HTR-8/SVneo (cell line): ENCODE measurements at places on chromosomes 7 and 10.

DNA sequence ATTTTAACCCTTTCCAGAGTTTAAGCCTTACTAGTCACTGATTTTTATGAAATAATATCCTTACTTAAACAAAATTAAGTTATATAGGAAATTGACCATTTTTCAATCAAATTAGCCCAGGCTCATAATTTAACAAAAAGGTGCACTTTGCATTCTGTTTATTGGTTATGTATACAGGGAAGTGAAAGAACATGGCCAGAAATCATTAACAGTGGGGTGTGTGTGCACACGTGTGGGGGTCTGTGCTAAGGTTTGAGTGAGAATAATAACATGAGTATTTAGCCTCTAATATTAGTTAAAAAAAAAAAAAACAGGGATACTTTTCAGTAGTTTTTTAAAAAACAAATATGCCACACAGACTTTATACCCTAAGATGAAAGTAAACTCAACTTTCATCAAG, 510.5 kb upstream of the PFKP start:
- DNase-seq = no peak

- no peak for DNase-seq
These were observed 46.4 kb upstream of the PLA2G12B start for GRCh38 chr10:73000973-73001372.

DNA sequence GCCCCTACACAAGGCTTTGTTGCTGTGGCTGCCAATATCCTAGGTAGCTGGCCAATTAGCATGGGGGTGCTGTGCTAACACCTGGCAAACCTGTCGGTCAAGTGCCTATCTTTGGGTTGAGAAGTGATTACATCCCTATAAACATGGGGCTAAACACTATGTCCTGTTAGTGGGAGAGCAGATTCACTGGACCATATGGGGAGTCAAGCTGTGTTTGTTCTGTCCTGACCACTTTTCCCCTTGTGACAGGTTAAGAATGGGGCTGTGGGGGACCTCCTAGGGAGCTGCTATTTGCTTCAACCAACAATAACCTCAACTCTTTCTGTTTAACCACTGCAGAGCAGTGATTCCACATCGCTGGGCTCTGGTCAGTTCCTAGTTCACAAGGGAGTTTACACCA, 151.5 kb upstream of the AOAH start:
- no peak for DNase-seq

GRCh38 chr10:52967806-52968795, 195.5 kb upstream of the MBL2 start:
- no peak for DNase-seq

DNA sequence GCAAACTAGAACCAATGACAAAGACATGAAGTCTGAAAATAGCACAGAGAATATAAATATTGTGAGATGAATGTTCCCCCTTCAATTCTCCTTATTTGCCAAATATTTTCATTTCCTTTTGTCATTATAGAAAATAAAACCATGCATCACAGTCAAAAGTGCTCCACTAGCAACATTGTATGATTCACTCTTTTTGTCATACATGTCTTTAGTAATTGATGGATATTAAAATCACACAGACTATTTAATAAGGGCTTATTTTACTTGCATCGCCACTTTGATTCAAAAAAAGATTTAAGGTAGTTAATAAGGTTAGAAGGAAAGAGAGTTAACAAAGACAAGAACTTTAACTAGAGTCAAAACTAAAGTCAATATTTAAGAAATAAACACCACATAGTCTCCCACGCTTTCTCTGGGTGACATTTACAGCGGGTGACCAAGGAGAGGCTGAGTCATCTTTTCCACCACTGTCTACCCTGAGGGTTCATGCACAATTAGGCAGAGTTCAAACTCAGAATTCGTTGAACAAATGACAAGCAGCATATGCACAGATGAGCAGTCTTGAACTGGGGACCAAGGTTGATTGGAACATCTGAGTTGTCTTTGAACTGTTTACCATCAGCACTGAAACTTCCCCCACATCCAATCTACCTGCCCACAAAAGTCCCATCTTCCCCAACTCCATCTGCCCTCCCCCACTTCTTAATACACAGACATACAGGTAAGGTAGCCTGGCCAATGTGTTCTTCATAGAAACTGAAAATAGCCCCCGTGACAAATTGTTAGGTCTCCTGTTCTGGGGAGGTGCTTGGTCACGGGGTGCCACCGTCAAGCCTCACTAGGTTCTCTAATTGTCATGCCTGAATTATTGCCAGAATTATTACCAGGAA, 42.5 kb downstream of the C7orf25 start:
- no peak for DNase-seq

GRCh38 chr10:404991-405390, 269.7 kb downstream of the ZMYND11 start:
- DNase-seq = no peak

GRCh38 chr7:138001529-138002095, at the start of gene CREB3L2:
CREB3L2 (minus strand) TSS chr7:138002086; CDS start chr7:138001705, 381 bp downstream.
- DNase-seq = no peak

DNA sequence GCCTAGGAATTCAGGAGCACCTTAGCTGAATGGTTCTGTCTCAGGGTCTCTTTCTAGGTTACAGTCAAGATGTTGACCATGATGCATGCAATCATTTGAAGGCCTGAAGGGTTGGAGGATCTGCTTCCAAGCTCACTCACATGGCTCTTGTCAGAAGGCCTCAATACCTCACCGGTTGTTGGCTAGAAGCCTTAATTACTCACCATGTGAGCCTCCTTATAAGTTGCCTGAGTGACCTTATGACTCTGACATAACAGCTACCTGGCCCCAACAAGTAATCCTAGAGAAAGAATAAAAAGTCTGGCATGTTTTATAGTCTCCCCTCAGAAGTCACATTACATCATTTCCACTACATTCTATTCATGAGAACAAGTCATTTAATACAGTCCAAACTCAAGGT, 3.4 kb upstream of the C1GALT1 start:
- DNase-seq = no peak

GRCh38 chr7:103113164-103113563, 35.7 kb downstream of the NAPEPLD start:
- peak; percentile 7 for DNase-seq

DNA sequence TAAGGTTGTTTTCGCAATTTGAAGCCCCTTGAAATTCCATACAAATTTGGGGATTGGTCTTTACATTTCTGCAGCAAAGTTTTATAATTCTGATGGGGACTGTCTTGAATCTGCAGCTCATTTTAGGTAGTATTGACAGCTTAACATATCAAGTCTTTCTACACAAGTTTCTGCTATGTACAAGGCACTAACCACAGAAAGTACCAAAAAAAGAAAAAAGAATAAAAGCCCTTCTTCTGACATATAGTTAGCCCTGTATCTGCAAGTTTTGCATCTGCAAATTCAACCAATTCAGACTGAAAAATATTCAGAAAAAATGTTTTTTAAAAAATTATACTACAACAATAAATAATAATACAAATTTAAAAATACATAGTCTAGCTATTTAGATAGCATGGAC, 15.3 kb downstream of the POT1 start:
- no peak for DNase-seq

- no peak for DNase-seq
These were observed 126.8 kb downstream of the ADRA2A start for GRCh38 chr10:111203615-111204014.

DNA sequence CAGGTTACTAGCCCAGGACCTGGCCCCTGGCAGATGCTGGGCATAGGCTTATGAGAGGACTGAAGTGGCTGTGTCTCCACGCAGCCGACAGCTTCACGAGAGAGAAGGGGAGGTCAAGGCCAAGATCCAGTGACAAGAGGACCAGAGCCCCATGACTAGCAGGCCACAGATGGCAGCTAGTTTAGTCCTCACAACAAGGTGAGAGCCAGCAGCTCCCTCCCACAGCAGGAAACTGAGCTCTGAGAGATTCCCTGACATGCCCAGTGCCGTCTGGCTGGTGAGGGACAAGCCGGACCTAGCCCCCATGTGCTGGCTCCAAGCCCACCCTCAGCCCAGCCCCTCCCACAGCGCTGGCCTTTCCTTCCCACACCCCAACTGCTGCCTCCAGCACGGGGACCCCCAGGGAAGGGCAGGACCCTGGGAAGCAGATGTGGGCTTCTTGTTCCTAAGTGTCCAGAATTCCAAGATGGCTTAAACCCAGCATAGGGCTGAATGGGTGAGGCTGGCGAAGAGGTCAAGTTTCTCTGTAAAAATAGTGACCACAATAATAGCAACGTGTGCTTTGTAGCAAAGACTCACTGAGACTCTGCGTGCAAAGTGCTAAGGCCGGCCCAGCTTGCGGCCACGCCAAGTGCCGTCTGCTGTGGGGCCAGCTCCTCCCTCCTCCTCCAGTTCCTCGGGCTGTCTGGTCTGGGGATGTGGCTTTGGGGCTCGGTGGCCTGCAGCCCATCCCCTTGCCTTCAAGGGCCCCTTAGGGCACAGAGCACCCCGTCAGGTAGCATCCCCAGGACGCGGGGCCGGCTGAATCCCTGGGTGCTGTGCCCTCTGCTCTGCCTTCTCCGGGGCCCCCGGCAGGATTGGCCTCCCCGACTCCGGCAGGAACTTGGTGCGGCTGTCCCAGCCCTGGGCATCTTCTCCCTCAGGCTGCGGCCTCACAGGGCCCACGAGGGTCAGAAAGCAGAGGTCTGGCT, 7.8 kb upstream of the FAM20C start:
- no peak for DNase-seq

GRCh38 chr10:49089557-49090188, 25.6 kb downstream of the VSTM4 start:
- no peak for DNase-seq

DNA sequence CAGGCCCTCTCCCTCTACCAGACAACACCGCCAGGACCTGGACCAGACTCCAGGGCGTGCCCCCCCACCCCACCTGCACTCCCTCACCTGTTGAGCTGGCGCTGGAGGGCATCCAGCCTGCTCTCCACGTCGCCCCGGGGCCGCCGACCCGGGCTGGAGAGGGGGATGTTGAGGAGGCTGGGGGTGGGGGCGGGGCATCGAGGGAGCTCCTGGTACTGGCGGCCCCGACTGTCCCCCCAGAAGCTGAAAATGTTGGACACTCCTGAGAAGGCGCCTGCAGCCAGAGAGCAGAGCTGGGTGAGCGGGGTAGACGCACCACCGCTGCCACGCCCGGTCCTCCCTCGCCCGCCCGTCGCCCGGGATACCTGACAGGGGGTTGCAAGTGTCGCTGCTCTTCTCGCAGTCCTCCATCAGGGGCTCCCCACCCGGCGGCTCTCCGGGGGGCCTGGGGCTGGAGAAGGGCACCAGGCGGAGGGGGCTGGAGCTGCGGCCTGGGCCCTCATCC, 30.8 kb downstream of the KCNH2 start:
- DNase-seq = no peak

- DNase-seq = no peak
These were observed 153.5 kb upstream of the PDE1C start for GRCh38 chr7:32223721-32224120.

GRCh38 chr7:111982804-111983203, 223.4 kb downstream of the DOCK4 start:
- DNase-seq = no peak

- no peak for DNase-seq
These were observed 1.3 kb downstream of the SPRN start for GRCh38 chr10:133422807-133423771.

DNA sequence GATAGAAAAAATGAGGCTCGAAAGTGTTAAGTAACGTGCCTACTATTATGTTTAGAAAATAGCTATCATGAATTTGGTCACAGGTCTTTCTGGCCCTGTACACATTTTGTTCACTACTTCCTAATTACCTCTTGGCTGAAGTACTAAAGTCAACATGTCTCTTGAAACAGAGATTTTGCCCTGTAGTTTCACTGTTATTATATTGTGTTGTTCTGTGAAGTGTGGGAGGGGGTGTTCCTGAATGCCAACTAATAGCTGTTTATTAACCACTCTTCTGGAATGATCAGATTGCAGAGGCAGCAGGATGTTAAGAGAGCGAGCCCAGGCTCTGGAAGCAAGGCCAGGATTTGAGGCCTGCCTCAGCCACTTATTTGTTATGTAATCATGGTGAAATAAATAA, 72.1 kb downstream of the RNF133 start:
- no peak for DNase-seq

GRCh38 chr7:107090457-107090856, 46.0 kb downstream of the PRKAR2B start:
- DNase-seq = no peak

DNA sequence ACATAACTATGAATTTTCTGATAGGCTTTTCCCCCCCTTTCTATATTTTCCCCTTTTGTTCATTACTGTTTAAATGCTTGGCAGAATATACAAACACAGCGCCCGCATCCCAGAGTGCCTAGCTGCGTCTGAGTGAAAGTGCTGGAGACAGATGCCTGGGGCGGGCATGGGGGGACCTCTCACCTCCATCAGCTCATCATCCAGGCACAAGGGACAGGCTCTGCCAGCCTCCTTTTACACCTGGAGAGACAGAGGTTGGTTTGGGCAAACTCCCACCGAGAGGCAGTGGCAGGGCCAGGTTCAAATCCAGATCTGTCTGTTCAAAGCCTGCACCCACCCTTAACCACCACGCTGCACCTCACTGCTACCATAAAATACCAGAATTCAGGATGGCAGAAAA, 104.5 kb downstream of the FAM53B start:
- no peak for DNase-seq

GRCh38 chr7:98870121-98870651, 372 bp upstream of the TMEM130 start:
- peak; percentile 45 for DNase-seq

DNA sequence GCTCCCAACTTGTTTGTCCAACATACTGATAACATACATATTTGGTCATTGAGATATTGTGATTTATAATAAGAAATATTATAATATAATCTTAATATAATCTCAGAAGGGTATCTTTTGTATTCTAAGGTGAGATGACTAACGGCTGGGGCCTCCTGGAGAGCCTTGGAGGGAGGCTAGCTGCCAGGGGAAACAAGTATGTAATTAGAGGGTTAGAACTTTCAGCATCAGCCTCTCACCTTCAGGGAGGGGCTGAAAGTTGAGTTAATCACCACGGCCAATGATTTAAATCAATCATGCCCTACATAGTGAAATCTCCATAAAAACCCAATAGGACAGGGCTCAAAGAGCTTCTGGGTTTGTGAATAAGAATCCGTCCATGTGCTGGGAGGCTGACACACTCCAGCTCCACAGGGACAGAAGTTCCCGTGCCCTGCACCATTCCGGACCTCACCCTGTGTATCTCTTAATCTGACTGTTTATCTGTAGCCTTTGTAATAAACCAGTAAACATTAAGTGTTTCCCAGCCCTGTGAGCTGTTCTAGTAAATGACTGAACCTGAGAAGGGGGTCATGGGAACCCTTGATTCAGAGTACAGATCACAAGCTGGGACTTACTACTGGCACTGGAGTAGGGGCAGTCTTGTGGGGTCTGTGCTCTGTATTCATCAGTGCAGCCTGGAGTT, 86.3 kb upstream of the STEAP1B start:
- DNase-seq = no peak
